AG10803 (cell line): ENCODE measurements at places on chromosomes 6 and 20.
A peak's percentile ranks its signal among the peaks of the same experiment; 100 is the strongest.

DNA sequence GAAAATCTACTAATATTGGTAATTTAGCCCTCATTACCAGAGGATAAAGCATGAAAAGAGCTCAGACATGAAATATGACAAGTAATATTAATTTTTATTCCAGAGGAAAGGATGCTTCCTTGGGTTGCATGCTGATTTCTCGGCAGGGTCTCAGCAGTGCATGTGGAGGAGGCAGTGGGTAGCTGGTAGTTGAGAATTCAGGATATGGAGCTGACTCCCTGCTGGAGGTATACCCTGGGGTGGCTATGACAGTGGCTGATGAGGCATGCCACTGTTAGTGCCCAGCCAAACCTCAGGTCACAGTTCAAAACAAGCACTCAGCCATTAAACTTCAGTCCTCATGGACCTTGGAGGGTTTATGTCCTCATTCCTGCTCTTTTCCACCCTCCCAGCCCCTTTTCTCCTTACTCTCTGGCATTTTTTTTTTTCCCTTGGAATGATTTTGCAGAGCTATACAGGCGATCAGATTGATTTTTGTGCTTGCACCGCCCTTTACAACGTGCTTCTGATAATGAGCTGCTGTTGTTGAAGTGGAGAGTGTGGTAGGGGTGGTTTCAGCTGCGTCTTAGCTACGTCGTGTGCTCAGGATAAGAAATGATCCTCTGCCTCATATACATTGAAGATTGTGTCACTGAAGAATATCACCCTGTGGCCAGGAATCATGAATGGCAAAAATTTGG lies 761.9 kb upstream of the MMS22L start:
- DNase-seq: no peak

DNA sequence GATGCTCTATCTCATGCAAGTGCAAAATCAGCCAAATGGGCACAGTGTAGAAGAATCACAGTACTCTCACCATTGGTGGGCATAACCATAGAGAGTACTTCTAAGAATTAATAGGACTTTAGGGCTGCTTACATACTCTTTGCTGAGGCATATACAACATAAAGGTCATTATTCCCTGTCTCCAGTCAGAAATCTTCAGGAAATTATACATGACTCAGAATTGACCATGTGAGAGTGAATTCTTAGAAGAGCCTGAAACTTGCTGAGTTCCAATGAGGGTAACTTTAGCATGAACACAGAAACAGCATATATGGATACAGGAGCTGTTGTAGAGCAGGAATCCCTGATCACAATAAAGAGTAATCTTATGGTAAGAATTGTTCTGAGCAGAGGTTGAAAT lies 498.7 kb downstream of the TENT5A start:
- DNase-seq: no peak

DNA sequence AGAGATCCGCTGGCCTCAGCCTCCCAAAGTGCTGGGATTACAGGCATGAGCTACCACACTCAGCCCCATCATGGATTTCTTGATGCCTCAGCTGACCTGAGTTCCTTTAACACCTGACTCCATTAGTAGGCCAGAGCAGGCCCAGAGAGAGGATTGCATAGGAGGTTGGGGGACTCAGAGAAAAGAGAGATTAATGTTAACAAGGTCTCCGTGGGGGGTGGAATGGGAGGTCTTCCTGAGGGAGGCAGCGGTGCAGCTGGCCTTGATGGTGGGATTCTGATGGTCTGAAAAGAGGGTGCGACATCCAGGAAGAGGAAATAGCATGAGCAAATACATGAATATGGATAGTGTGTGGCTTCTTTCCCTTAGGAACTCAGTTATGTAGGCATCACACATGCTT lies 9.9 kb downstream of the SGK2 start:
- no peak for DNase-seq

- DNase-seq: no peak
Measured at GRCh38 chr6:139161817-139162284, 27.0 kb downstream of the HECA start.

GRCh38 chr20:58624687-58625086 lies 26.4 kb upstream of the STX16 start:
- no peak for DNase-seq

GRCh38 chr6:38354037-38354381 lies 285.7 kb downstream of the BTBD9 start:
- DNase-seq: no peak

GRCh38 chr6:106637051-106637716 lies 7.8 kb downstream of the QRSL1 start:
- no peak for DNase-seq

- DNase-seq: peak; percentile 65
Measured at GRCh38 chr6:30686009-30686907, at the start of gene PPP1R18. Gene PPP1R18 (minus strand): TSS chr6:30686645. CDS start chr6:30686018, 627 bp downstream.

DNA sequence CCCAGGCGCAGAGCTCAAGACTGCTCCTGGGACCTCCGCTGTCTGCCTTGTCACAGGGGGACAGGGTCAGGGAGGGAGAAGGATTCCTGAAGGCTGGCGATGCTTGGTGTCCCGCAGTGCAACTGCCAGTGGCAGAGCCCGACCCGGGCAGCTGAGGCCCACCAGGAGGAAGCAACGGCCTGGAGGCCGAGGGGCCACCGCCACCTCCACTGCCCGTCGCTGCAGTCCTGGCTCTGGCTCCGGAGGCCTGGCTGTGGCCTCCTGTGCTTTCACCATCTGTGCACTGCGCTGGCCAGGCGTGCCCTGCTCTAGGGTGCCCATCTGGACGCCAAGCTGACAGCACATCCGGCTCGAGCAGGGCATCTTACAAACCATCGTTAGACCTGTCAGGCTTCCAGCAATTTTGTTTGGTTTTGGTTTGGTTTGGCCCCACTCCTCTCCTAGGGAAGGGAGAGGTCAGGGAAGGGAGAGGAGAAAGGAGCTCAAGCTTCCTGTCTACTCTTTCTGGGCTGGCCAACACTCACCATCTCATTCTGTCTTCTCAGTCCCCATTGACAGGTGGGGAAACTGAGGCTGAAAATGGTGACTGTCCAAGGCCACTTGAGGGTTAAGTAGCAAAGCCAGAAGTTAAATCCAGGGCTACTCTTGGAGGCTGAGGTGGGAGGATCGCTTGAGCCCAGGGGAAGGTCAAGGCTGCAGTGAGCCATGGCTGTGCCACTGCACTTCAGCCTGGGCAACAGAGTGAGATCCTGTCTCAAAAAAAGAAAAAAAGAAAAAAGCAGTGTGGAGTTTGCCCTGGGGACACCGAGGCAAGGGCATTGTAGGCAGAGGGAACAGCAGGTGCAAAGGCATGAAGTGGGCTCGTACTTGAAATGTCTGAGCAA lies 37.7 kb upstream of the NOL4L start:
- no peak for DNase-seq

GRCh38 chr6:44548319-44548718 lies 160.8 kb downstream of the CDC5L start:
- no peak for DNase-seq

GRCh38 chr20:7841971-7842310 lies 98.3 kb downstream of the HAO1 start:
- peak; percentile 82 for DNase-seq

GRCh38 chr6:149876241-149876933 lies 12.2 kb upstream of the LRP11 start:
- no peak for DNase-seq

GRCh38 chr6:24273096-24273870 lies 84.6 kb downstream of the DCDC2 start:
- DNase-seq: peak; percentile 0

GRCh38 chr6:84685983-84686584 lies 78.3 kb downstream of the TBX18 start:
- DNase-seq: no peak
